ENCODE measurements at places on chromosomes 13 and 19. TPM values are rescaled to one million over a fixed set of nuclear protein-coding genes. Genes with fewer than 3 reads are reported as not detected.

The CNN1 gene
- 3.6 TPM for total RNA-seq

The RNU6-9 gene
- not detected for total RNA-seq

The SIGLEC10 gene
- 2.9 TPM for total RNA-seq

GRCh38 chr19:18420930-18421329, 1.7 kb downstream of the SSBP4 start:
- no peak for DNase-seq

DNA sequence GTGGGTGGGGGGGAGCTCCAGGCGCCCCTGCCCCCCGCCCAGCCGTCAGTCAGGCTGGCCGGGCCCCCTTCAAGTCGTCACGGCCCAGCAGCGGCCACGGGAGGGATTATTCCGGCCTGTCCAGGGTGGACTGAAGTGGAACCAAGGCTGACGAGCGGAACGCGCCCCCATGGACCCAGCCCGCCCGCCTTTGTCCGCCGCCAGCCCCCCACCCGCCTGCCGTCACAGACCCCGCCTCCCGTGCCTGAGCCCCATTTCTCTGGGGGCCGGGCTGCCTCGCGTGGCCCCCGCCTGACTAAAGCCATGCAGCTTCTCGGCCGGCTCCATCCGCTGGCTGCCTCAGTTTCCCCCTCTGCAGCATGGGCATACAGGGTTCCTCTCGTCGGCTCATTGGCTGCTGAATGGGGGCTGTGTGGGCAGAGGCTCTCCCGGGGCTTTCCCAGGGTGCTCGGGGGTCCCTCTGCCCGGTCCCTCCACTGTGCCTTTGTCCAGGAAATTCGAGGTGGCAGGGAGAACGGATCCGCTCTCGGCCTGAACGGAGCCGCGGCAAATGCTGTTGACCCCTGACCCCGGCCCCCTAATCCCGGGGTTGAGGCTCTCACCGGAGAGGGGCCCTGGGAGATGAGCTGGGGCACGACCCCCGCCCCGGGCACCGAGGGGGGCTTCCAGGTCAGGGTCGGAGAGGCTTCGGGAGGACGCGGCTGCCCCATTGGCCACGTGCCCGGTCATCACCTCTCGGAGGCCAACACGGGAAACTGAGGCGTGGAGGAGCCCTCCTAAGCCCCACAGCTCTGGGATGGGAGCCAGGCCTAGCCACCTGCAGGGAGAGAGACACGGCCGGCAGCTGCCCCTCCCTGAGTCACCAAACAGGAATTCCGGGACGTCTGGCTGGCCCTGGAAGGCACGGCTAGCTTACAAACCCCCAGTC, 27.4 kb downstream of the EFNA2 start:
- peak; percentile 58 for DNase-seq

DNA sequence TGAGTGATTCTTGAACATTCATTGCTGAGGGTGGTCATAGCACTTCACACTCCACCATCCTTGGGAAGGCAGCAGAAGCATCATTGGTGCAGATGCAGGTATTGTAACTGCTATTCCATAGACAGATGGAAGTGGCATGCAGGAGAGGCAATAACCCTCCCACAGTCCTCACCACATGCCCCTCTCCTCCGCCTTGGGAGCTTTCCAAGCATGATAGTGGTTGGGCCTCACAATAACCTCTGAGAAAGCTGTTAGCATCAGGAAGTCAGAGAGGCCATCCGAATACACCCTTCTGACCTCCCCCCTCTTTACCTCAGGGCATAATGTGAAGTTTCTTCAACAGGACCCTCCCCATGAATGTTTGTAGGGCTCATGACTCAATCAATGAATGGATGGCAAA, 177.9 kb downstream of the KATNAL1 start:
- DNase-seq = no peak

- no peak for DNase-seq
Observed at GRCh38 chr13:44136696-44137268, 236.8 kb upstream of the SERP2 start.

The TLE2 gene
- 21.5 TPM for total RNA-seq

GRCh38 chr13:27161980-27162379, 9.6 kb downstream of the USP12 start:
- no peak for DNase-seq

DNA sequence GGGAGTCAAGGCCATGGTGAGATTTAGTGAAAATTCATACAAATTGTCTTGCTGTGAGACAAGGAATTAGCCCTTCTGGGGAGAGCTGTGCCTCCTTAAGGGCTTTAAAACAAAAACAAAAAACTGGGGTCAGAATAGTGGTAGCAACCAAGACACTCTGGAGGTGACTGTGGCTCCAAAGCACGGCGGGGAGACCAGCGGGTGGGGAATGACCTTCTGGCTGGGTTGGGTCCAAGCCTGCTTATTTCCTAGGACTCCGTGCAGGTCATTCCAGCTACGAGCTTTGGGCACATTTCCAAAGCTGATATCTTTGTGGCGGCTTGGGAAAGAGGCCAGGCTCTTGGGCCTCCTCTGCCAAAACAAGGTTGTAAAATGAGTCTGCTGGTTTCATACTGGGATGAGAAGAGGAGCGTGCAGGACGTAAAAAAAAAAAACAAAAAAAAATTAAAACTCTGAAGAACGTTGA, 348.3 kb downstream of the UQCRFS1 start:
- DNase-seq = peak; percentile 76

The IGFL2 gene
- total RNA-seq = not detected

GRCh38 chr19:48064509-48064908, 20.6 kb upstream of the CABP5 start:
- no peak for DNase-seq

DNA sequence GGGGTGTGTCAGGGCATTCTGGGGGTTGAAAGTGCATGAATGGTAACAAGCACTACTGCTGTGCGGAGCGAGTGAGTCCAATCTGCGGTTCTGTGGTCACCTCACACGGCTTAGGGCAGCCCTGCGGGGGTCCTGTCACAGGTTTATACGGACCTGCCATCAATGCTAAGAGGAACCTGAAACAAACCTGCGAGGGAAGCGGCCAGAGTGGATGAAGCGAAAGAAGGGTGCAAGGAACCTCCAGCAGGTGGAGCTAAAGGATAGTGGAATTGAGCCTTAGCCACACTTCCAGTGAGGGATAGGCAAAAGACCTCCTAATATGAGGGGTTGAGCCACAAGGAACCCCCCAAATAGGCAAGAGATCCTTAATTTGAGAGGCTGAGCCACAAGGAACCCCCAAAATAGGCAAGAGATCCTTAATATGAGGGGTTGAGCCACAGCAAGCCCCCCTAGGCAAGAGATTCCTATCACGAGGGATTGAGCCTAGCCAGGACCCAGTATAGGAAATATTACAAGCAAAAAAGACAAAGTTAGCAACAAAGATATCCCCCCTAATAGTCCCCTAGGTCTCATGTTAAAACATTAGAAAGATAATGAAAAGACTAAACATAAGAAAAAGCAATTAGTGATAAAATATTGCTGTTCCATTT, 6.3 kb upstream of the ZNF69 start:
- DNase-seq = peak; percentile 77

- DNase-seq = no peak
Observed at GRCh38 chr19:48354332-48354992, 9.3 kb downstream of the TMEM143 start.

The PNMA8A gene
- total RNA-seq = 5.1 TPM

The MAST1 gene
- total RNA-seq = 1.1 TPM

The CEACAM5 gene
- total RNA-seq = not detected

The NOVA2 gene
- 1.2 TPM for total RNA-seq

- peak; percentile 64 for DNase-seq
Observed at GRCh38 chr19:15369594-15369891, 10.0 kb downstream of the AKAP8 start.

The SELENOV gene
- not detected for total RNA-seq

- DNase-seq = no peak
Observed at GRCh38 chr19:28196101-28196500, 1016.9 kb downstream of the UQCRFS1 start.

The MBNL2 gene
- total RNA-seq = 36.3 TPM

The OR7A5 gene
- total RNA-seq = not detected

DNA sequence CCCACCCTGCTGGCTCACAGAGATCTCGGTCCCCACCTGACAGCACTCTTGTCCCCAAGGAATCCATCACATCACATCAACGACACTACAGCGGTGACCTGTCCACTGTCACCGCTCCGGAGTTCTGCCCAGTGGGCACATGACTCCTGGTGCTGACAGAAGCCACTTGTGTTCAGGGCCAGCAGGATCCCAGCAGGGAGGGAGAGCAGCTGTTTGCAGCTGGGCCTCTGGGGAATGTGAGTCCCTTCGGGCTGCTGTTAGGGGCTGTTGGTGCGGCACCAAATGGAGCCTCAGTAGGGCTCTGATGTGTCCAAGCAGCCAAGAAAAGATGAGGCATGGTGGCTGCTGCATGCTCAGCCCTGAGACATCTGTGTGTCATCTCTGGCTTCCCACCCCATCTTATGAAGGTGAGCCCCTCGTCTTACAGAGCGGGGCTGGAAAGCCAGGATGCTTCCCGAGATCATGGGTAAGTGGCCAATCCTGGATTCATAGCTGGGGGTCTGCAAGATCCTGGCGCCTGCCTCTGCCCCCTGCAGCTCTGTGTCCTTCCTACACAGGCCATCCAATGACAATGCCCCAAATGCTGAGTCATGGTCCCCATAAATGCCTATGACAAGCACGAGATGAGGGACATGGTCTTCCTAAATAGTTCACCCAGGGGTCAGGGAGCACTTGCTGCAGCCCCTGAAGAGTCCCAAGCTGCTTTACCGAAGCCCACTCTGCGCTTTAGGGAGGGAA, 56.0 kb downstream of the F2RL3 start:
- DNase-seq = no peak

The CRX gene
- not detected for total RNA-seq

The PTGIR gene
- total RNA-seq = 0.56 TPM

GRCh38 chr13:73955977-73956500, 178.2 kb downstream of the KLF12 start:
- no peak for DNase-seq

GRCh38 chr13:19345916-19346422, 164.3 kb upstream of the TUBA3C start:
- DNase-seq = no peak
